ENCODE measurements at places on chromosomes 2 and 18.
A peak's percentile ranks its signal among the peaks of the same experiment; 100 is the strongest.

- DNase-seq, result no peak
These were observed 437.0 kb downstream of the PARD3B start for GRCh38 chr2:204982303-204982702.

GRCh38 chr2:1032030-1032429, 81.4 kb downstream of the SNTG2 start:
- peak; percentile 50 for DNase-seq

DNA sequence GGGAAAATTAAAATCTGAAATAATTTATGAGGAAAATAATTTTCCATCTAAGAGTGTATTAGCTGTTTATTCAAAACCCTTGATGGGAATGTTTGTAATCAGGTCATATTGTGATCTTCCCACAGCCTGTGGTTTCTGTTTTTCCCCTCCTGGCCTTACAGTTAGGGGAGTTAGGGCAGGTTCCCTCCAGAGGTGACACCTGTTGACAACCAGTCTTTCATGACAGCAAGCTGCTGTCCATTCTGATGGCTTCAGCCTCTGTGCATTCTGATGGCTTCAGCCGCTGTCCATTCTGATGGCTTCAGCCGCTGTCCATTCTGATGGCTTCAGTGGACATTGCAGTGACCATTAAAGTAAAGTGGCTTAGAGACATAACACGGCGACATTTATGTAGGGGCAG, 328.2 kb downstream of the GBX2 start:
- no peak for DNase-seq

- DNase-seq, result no peak
These were observed 178.5 kb downstream of the TPGS2 start for GRCh38 chr18:36650266-36650665.

DNA sequence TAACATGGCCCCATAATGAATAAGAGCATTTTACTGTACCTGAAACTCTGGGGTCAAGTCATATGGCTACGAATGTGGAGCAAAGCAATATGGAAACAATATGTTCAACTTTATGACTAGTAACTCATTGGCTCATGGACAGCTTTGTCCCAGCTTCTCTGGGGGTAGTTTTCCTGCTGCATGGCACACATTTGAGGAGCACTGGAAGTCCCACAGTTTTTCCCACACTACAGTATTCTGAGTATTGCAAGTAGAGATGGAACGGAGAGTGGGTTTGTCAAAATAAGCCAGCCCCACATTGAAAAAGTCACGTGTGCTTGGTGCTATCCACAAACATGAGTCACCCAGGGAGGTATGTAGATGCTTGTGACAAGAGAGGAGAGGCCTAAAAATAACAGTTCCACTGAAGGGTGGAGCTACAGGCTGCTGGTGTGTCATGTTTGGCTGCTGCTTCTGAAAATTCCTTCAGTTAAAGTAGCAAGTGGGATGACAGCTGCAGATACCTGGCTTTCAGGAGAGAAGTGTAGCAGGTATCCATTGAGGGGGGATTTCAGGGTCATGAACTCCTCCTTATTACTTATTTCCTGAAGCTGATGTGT, 48.2 kb upstream of the CTAGE1 start:
- DNase-seq, result no peak

- no peak for DNase-seq
These were observed 119.0 kb downstream of the GULP1 start for GRCh38 chr2:188410504-188411235.

- no peak for DNase-seq
These were observed 180.4 kb downstream of the MBD5 start for GRCh38 chr2:148201075-148202004.

- no peak for DNase-seq
These were observed 189.3 kb downstream of the SH3RF3 start for GRCh38 chr2:109318150-109318948.

GRCh38 chr2:9165625-9166024, 41.0 kb upstream of the ASAP2 start:
- no peak for DNase-seq

DNA sequence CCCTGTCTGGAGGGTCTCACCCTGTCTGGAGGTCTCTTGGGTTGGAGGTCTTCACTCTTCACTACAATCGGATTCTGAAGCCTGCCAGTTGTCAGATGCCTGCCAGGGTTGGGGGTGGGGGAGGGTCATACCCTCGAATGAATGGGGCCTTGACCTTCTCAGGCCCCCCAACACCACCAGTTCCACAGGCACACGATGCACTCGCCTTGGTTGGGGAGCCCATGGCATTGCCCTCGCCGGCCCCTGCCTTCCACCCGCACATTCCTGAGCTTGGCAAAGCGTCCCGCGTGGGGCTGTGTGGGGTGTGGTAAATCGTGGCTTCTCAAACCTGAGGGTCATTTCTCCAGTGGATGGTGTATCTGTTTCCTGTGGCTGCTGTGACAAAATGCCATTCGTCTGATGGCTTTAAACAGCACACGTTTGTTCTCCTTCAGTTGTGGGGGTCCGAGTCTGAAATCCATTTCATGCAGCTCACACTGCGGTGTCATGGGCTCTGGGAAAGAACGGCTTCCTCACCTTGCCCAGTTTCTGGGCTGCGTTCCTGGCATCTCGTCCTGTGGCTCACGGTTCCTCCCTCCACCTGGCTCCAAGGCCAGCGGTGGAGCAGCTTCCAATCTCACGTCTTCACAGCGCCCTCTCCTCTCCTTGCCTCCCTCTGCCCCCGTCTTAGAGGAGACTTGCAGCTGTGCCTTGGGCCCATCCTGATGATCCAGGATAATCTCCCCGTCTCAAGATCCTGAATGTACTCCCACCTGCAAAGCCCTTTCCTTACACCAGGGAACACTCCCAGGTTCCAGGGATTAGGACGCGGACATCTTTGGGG, 38.0 kb upstream of the HPCAL1 start:
- DNase-seq, result no peak

DNA sequence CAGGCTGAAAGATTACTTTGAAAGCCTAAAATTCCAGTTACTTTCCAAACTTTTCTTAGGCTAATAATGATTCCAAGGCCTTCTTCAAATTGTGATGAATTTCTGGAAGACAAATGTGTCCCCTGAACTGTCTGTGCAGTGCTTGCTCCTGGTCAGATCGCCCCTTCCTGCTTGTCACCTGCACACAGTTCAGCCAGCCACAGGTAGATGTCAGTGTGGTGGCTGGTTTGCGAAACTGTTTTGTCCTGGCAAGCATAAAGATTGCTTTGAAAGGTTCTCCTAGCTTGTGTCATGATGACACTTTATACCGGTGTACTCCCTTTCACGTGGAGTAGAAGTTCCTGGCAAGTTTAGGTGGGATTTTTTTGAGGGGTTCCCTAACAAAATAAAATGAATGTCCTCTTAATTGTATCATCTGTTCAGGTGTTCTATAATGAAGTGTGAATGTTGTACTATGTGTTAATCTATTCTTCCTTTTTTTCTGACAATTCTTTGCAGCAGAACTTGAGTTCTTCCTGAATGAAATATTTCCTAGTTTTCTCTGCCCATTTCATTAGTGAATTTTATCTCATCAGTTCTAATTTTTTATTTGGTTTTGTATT, 298.8 kb downstream of the ZNF407 start:
- DNase-seq, result peak; percentile 2

- DNase-seq, result no peak
These were observed 49.1 kb downstream of the NGEF start for GRCh38 chr2:232963913-232964312.

DNA sequence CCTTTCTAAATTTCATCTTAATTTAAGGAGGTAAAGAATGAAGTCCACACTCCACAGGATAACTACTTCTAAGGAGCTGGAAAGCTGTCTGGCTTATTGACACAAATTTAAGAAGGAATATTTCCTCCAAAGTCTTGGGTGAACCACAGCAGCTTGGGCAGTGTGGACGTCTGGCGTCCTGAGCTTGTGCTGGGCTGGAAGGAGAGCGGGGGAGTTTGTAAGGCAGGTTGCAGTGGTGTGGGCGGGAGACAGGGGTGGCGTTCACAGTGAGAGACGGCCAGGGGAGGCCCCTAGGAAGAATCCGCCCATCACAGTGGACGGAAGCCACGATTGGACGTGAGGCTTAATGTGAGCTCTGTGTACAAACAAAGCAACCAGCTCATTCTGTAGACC, 25.7 kb downstream of the ADI1 start:
- no peak for DNase-seq

DNA sequence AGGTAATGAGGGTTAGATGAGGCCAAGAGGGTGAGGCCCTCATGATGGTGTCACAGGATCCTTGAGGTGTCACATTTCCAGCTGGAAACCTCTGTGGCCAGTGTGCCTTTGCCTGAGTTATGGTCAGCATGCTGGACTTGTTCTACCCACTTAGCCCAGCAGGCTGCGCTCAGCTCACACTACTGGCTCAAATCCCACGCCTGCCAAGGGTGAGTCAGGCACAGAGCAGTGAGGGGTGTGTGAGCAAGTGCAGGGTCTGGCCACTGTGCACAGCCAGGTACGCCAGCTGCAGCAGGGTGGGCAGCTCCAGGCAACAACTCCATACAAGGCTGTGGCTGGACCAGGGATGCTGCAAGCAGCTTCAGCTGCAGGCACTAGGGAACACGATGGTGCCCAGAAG, 616.6 kb upstream of the FSHR start:
- DNase-seq, result no peak

- DNase-seq, result no peak
These were observed 120.2 kb downstream of the MEIS1 start for GRCh38 chr2:66555091-66555490.

DNA sequence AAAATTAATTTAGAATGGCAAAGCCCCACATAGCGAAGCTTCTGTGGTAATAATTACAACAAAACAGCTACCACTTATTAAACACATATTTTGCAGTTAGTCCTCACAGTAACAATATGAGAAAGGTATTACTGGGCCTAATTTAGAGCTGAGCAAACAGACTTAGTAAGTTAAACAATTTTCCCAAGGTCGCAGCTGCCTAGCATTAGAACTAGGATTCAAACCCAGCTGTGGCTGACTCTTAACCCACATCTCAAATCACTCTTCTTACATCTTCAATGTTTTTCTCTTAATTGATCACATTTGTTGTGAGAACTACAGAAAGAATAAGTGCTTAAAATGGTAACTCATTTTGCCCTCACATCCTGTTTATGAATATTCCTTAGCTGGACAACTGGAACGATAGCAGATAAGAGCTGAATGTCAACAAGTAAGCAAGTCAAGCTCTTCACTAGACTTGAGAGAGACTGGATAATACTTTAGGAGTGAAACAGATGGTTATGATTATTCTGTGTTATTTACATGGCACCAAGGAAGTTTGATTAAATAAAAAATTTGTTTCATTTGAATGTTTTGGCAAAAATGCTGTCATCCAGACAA, 59.4 kb upstream of the TMEM17 start:
- no peak for DNase-seq

DNA sequence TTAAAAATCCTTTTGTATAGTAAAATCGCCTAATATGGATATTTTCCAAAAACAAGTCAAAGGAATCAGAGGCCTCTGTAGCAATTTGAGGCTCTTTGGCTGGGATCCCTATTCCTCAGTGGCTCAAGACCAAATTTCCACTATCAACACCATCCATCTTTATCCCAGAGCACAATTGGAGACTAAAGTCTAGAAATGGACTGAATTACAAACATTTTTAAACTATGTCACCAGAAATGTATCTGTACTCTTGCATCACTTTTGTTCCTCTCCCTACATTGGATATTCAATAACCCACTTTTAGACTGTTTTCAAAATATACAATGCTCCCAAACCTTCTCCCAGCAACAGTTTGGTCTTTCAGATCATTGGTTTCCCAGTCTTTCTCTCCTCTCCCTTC, 140.4 kb upstream of the KLHL29 start:
- no peak for DNase-seq

DNA sequence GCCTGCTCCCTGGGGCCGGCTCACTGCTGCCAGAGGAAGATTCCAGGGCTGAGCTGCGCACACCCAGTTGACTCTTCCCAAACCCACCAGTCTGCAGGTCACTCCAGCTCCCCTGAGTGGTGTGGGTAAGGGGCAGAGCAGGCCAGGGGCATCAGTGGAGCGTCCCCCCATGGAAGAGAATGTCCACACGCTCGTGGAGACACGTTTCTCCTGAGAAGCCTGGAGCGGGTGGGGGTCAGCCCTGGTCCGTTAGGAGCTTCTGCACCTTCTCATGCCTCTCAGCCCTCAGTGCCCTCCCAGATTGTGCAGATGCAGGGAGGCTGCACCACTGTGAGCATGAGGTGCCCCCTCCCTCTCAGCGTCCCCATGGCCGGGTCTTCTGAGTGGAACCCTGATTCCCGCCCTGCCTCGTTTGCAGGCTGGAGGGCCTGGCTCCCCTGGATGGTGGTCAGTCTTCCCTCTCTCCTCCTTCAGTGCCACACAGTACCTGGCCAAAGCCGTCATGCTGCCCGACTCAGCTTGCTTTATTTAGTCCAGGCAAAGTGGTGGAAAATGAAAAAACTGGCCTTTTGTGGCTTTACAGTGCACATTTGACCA, 37.0 kb downstream of the TWIST2 start:
- DNase-seq, result no peak

DNA sequence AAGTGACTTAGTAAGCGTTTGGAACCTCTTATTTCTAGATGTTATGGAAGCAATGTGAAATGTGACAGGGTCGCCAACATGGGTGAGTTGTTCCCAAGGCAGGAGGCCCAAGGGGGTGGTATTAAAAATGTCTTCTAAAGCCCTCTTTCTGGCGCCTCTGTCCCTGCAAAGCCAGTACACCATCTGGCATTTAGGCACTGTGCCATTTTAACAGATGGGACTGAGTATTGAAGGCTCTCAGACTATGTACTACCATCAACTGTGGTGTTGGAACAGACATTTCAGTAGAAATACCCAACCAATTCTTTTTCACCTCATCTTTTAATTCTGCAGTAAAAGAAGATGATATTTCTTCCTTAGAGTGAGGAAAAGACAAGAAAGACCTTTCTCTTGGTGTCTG, 384.5 kb upstream of the MMADHC start:
- no peak for DNase-seq

GRCh38 chr18:55584201-55584600, 3.8 kb downstream of the TCF4 start:
- DNase-seq, result no peak

- DNase-seq, result peak; percentile 9
These were observed 29.8 kb downstream of the EPC2 start for GRCh38 chr2:148674063-148675020.

GRCh38 chr2:218999881-219000568, 6.8 kb upstream of the CRYBA2 start:
- DNase-seq, result no peak

- no peak for DNase-seq
These were observed 23.9 kb downstream of the CLIP4 start for GRCh38 chr2:29139152-29139551.

- no peak for DNase-seq
These were observed 208.6 kb downstream of the RBM43 start for GRCh38 chr2:151052850-151053660.

DNA sequence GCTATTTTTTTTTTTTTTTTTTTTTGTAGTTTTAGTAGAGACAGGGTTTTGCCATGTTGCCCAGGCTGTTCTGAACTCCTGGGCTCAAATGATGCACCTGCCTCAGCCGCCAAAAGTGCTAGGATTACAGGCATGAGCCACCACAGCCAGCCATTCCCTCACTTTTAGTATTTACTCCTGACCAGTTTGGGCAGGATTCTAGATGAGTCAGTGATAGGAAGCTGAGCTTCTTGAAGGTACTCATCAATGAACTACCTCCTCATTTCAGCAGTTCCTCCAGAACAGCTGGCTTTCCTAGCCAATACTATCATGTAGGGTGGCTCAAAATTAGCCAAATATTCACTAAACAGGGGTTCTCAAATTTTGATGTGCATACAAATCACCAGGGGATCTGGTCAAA, 57.2 kb downstream of the CYBRD1 start:
- DNase-seq, result no peak

GRCh38 chr2:79717364-79718007, 204.6 kb downstream of the CTNNA2 start:
- DNase-seq, result no peak

Measured in stimulated activated naive CD4-positive, alpha-beta T cell treated with Interleukin-2 at 50 U/mL for 16 hours (primary cell).